ENCODE measurements at places on chromosomes 5 and 9. TPM values are rescaled to one million over a fixed set of nuclear protein-coding genes. Genes with fewer than 3 reads are reported as not detected.

DNA sequence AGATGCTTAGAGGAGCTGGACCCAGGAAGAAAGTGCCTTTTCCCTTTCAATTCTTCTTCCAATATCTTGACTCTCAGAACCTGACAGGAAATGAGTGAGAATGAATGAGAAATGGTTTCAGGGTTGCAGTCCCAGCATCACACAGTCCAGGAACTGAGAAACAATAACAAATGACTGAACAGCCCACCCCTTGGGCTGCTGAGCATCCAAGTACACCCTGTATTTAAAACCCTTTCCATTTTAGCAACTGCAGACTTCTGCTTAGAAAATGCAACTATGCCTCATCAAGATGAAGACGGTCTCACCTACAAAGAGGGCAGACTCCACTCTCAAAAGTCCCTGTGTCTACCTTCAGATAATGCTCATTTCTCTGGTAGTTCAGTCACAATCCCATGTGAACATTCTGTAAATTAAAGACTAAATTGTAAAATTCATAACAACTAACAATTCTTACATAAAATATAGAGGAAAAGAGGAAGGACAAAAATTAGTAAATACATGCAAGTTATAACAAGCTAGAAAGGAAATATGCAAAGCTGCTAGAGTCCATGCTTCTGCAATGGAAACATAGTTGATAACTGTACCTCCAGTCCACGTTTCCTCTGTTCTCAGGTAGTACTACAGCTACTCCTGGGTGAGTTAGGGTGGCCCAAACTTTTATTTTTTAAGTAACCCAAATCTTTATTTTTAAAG lies 316.5 kb downstream of the ICE1 start:
- no peak for DNase-seq

GRCh38 chr9:109962215-109962614 lies 182.2 kb downstream of the PALM2AKAP2 start:
- no peak for DNase-seq

GRCh38 chr9:15104826-15105420 lies 194.7 kb upstream of the FREM1 start:
- no peak for DNase-seq

- DNase-seq, result no peak
Observed at GRCh38 chr5:60722416-60722815, 22.4 kb upstream of the DEPDC1B start.

DNA sequence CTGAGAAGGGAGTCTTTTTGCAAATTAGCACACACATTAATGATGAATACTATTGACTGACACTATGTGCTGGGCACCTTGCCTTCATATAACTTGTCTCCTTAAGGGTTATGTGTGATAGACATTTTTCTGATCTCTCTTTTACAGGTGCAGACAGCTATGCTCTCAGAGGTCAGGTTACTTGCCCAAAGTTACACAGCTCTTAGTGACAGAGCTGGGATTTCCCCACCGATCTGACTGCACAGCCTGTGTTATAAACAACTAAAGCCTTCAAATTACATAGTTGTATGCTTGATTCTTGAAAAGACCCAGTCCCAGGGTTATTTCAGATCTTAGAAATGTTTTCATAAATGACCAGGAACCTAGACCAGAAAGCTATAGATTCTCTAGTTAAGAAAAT lies 462.7 kb downstream of the EBF1 start:
- DNase-seq, result no peak

DNA sequence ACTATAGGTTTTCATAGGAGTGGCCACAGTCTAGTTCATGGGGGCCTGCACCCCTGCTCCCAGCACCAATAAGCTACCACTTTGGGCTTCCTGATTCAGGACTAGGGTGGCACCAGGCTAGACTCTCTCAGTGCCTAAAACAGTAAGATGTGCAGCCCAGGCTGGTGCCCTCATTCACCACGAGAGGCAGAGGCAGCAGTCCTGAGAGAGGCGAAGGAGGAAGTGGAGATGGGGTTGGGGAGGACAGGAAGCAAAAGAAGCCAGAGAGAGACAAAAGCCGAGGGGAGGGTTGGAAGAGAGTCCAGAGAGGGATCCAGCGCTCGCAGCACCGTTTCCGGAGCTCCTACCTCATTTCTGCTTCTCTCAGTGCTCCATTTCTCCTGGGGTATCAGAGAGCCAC lies 180.9 kb downstream of the MED10 start:
- no peak for DNase-seq

- DNase-seq, result no peak
Observed at GRCh38 chr5:147892696-147893296, 13.5 kb downstream of the C5orf46 start.

GRCh38 chr5:152542741-152543140 lies 137.7 kb upstream of the NMUR2 start:
- DNase-seq, result no peak

DNA sequence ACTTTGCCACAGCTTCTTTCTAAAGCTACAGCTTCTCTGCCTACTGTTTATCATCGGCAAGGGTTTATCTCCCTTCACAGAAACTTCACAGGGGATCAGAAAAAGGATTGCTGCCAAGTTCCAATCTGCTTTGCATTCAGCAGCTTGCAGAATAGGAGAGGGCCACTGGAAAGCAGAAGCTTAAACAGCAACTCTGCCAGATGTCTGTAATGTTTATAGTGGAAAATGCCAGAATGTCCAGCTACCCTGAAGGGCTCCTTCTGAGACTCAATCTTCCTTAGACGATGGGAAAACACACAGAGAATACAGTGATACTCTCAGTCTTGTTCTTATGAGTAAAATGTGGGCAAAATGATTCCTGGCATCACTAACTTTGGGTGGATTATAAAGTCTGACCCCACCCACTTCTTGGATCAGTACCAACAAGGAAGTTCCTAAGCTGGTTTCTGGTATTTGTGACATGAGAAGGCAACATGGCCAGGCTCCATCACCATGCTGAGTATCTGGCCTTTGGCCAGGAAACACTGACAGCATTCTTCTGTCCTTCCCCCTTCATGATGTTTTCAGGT lies 19.0 kb downstream of the STOM start:
- DNase-seq, result peak; percentile 11

GRCh38 chr9:7467186-7467585 lies 332.4 kb downstream of the DMAC1 start:
- no peak for DNase-seq

GRCh38 chr9:14271093-14271673 lies 42.8 kb downstream of the NFIB start:
- DNase-seq, result no peak

- DNase-seq, result no peak
Observed at GRCh38 chr5:137113939-137114338, 385.2 kb downstream of the SPOCK1 start.

GRCh38 chr9:33025572-33026342 lies 684 bp downstream of the DNAJA1 start:
- peak; percentile 53 for DNase-seq

- DNase-seq, result no peak
Observed at GRCh38 chr5:161333194-161333880, 213.2 kb downstream of the GABRB2 start.

GRCh38 chr9:22256381-22256780 lies 190.2 kb upstream of the DMRTA1 start:
- DNase-seq, result no peak

DNA sequence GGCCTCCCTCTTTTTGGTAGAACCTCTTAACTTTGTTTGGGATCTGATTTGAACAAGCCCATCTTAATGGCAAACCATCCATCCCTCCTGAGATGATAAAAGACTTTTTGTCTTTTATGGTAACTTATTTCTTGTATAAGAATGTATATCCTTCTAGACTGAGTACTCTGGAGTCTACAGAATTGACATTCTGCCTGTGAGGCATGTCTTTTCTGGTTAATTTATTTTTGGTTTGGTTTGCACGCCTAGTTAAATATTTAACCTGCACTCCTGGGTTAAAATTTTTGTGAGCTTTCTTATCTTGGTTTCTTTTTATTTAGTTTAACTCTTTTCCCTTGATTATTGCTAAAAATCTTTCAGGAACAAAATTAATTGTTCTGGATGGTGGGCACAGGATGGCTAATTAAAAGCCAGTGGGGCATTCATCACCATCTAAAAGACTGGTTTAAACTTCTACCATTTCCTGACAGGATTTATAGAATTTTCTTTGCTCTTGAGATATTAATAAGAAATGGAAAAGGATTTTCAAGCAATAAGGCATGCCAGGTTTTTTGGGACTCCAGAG lies 50.3 kb downstream of the PHAX start:
- no peak for DNase-seq

GRCh38 chr5:169148138-169148740 lies 152.7 kb downstream of the SLIT3 start:
- DNase-seq, result no peak

DNA sequence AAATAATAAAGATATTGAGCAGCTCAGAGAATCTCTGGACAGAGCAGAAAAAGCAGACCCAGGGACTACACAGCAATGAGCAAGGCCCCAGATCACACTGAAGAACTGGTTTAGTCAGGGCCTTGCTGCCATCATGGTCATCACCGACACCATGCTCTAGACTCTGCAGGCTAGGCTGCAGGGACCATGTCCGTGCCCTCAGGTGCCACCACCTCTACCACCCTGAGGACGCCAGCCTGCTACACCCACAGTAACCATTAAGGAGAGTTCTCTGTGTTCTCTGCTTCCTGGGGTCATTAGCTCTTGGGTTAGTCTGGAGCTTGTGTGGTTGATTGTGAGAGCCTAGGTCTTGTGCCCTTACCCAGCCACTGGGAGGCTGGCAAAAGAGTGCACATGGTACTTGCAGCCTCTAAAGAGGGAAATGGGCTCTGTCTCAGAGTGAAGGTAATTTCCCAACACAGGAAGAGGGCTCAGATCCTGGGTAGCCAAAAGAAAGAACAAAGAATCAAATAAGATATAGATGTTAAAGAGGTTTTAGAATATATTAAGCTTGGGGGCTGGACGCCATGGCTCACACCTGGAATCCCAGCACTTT lies 31.9 kb upstream of the JADE2 start:
- no peak for DNase-seq

DNA sequence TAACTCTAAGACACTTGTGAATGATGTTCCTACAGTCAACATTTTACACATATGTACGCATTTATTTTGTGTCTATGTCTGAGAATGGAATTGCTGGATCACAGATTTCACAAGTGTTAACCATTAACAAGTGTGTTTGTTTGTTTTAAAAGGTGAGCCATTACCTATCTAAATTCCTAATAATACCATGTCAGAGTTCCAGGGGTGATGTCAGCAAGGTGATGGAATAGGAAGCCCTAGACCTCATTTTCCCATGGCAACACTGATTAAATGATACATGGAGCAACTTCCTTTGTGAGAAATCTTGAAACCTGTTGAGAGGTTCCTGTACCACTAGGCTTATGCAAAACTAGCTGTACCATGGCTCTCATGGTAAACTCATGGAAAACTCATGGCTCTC lies 309.7 kb downstream of the CYLC2 start:
- no peak for DNase-seq

- no peak for DNase-seq
Observed at GRCh38 chr5:108827131-108827530, 79.4 kb downstream of the FER start.

DNA sequence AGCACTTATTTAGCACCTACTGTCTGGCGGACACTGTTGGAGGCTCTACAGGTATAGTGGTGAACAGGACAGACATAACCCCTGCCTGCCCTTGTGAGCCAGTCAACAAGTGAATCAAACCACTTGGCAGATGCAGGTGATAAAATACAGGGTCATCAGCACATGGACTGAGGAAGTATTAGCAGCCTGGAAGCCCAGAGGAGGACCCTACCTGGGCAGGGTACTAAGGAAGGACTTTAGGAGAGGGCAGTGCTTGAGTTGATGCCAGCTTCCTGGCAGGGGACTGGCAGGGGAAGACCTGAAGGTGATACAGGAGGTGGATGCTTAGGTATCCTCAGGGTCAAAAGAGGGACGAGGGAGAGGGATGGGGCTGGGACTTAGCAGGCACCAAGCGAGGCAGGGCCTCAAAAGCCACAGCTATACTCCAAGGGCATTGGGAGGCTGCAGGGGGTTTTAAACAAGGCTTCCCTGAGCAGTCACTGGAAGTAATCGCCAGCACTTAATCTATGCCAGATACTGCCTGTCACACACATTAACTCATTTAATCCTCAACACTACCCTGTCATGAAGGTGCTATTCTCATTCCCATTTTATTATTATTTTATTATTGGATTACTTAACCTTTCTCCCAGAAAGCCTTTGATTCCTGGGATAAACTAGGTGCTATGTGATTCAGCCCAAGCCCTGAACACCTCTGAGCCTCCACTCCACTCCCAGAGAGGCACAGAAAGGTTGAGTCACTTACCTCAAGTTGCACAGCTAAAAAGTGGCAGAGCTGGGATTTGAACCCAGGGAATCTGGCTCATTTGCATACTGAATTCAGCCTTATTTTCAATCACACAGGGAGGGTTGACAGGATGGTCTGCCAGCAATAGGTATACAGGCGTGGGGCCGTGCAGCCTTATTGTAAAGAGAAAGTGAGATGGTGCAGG lies 63.8 kb upstream of the ORM1 start:
- DNase-seq, result no peak

DNA sequence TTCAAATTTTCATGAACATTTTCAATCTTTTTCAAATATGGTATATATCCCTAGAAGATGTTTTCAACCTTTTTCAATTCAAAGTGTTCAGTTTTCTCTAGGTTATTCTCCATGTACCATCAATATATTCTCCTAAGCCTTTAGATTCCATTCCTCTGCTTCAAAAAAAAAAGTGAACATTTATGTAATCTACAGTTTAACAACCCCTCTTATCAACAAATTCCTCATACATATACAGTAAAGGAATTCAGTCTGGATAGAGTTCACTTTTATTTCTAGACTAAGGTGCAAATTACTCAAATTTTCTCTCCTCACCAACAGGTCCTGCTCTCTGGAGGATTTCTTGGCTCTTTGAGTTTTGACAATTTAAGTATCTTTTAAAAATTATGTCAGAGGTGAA lies 150.0 kb downstream of the ARL15 start:
- DNase-seq, result no peak

- no peak for DNase-seq
Observed at GRCh38 chr5:171092194-171092593, 216.9 kb upstream of the TLX3 start.

DNA sequence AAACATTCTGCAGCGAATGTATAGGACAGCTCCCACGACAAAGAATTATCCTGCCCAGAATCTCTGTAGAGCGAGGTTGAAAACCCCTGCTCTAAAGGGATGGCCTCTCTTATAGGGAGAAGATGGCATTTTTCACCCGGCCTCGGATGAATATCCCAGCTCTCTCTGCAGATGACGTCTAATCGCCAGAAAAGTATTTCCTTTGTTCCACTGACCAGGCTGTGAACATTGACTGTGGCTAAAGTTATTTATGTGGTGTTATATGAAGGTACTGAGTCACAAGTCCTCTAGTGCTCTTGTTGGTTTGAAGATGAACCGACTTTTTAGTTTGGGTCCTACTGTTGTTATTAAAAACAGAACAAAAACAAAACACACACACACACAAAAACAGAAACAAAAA lies 17.4 kb upstream of the RARS1 start:
- no peak for DNase-seq

GRCh38 chr9:112753725-112754124 lies 3.2 kb downstream of the SNX30 start:
- peak; percentile 56 for DNase-seq

The ARHGEF37 gene
- not detected for polyA plus RNA-seq

The PDE6A gene
- 0.01 TPM for polyA plus RNA-seq

The OR1J2 gene
- polyA plus RNA-seq, result not detected

The CCDC192 gene
- not detected for polyA plus RNA-seq

The PCDHB5 gene
- not detected for polyA plus RNA-seq

The PKD2L2 gene
- not detected for polyA plus RNA-seq

The CDK5RAP2 gene
- 2.0 TPM for polyA plus RNA-seq

The DNLZ gene
- 10.5 TPM for polyA plus RNA-seq

The ASPN gene
- not detected for polyA plus RNA-seq

The SMIM33 gene
- not detected for polyA plus RNA-seq

The ZNF879 gene
- polyA plus RNA-seq, result 0.71 TPM

The LECT2 gene
- not detected for polyA plus RNA-seq

The BTNL9 gene
- not detected for polyA plus RNA-seq

The FCN2 gene
- polyA plus RNA-seq, result not detected

The ECM2 gene
- polyA plus RNA-seq, result not detected

The NMUR2 gene
- not detected for polyA plus RNA-seq
